ENCODE measurements at places on chromosomes 12 and 14.

DNA sequence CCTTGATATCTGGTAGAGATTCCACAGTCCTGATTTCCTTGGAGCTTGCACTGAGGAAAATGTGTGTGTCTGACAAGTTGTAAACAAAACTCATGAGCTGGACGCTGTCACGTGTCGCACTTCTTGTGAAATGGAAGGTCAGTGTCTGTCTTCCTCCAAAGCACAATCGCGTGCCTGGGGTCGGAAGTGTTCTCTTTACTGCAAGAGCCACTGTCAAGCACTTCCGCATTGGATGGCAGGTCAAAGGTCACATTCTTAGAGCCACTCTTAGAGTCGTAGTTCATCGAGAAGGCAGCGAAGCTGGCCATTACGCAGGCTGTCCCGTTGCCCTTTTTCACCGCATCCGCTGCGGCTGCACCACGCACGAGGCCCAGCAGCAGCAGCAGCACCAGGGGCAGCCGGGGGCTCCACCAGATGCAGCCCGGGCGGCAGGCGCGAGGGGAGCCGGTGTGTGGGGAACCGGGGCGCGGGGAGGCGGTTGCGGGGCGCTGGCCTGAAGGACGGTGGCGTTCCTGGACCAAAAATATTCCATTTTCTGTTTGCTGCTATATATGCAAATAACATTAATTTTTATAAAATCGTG is 45.0 kb downstream of the LRTM2 start:
- no peak for DNase-seq

GRCh38 chr12:8834230-8834629 is 11.8 kb downstream of the A2ML1 start:
- DNase-seq, result no peak

GRCh38 chr14:42228611-42229010 is 621.9 kb downstream of the LRFN5 start:
- DNase-seq, result no peak

- DNase-seq, result peak; percentile 88
Measured at GRCh38 chr12:51886021-51886710, 1.7 kb upstream of the ANKRD33 start.

GRCh38 chr12:26744697-26745440 is 88.1 kb downstream of the ITPR2 start:
- no peak for DNase-seq

DNA sequence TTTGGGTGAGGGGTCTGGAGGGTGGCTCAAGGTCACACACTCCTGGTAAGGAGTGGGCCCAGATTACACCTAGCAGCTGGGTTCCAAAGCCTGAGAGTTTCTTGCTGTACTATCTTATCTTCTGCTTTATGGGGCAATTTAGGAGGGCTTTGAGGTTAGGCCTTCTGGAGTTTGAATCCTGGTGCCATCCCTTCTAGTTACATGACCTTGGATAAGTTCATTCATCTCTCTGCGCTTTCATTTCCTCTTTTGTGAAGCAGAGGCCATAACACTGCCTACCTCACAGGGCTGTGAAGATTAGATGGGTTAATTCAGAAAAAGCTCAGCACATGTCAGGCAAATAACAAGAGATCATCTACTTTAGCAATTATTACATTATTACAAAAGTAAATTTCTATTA is 7.4 kb upstream of the KRT77 start:
- DNase-seq, result no peak

DNA sequence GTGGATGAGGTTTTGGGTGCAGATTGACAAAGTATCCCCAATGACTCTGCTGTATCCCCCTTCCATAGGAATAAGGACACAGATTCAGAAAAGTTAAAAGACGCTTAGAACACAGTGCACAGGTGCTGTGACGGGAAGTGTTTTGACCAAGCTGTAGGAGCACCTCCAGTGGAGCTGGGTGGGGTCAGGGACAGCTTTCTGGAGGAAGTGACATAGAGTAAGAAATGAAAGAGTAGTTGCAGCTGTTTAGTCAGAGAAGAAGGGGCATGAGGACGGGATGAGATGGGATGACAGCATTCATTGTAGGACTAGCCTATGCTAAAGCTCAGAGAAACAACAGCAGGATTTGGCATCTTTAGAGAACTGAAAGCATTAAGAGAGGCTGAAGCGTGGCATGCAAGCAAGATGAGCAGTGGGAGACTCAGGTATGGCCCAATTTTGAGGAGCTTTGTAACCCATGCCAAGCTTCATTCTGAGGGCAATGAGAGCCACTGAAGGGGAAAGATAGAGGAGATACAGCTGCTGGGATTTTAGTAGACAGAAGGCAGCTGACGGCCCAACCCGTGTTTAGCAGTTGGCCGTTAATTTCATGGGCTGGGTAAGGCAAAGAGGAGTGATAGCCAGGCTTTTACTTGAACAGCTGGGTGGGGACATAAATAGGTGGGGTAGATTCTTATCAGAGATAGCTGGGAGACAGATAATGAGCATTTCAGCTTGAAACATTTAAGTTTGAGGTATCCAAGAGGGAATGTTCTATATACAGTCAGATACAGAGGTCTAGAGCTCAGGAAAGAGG is 131.8 kb upstream of the KRAS start:
- no peak for DNase-seq

DNA sequence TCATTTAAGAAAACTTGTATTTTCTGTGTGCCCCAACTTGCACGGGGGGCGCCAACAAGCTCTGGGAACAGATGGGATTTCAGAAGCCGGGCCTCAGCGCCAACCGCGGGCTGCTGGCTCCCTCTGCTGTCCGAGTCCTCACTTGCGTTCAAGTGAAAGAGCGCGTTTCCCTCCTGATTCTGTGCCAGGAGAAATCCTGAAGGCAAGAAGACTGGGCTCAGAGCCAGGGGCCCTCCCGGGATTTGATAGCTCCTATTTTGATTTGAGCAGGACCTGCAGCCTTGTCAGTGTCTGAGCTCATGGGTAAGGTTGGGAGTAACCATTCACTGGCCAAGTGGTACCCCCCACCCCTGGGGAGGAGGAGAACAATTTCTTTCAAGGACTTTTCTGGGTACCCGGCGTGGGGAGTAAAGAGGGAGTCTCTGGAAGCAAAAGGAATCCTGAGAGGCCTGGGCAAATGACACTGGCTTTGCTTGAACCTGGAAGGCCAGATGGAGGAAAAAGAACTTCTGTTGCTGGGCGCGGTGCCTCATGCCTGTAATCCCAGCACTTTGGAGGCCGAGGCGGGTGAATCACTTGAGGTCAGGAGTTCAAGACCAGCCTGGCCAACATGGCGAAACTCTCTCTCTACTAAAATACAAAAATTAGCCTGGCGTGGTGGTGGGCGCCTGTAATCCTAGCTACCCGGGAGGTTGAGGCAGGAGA is 179.0 kb upstream of the RGS6 start:
- DNase-seq, result peak; percentile 26

- DNase-seq, result no peak
Measured at GRCh38 chr12:64389154-64389553, 1.4 kb downstream of the C12orf56 start.

DNA sequence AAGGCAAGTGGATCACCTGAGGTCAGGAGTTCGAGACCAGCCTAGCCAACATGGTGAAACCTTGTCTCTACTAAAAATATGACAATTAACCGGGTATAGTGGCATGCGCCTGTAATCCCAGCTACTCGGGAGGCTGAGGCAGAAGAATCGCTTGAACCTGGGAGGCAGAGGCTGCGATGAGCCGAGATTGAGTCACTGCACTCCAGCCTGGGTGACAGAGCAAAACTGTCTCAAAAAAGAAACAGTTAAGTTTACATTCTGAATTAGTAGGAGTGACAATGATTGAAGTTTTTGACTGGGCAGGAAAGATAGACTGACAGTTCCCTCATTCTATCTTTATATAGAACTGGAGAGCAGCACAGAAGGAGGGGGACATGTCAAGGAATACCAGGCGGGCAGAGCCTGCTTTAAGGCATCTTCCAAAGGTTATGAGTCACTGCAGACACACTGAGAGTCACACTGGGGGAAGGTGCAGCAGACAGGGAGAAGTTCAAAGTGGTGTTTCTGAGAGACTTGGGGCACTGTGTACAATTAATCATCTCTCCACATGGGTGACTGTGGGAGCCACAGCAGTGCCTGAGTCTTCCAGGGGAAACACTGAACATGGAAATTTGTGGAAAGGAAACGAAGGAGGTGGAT is 42.8 kb upstream of the RNASE3 start:
- DNase-seq, result no peak

- no peak for DNase-seq
Measured at GRCh38 chr12:97767347-97767746, 304.7 kb downstream of the RMST start.

DNA sequence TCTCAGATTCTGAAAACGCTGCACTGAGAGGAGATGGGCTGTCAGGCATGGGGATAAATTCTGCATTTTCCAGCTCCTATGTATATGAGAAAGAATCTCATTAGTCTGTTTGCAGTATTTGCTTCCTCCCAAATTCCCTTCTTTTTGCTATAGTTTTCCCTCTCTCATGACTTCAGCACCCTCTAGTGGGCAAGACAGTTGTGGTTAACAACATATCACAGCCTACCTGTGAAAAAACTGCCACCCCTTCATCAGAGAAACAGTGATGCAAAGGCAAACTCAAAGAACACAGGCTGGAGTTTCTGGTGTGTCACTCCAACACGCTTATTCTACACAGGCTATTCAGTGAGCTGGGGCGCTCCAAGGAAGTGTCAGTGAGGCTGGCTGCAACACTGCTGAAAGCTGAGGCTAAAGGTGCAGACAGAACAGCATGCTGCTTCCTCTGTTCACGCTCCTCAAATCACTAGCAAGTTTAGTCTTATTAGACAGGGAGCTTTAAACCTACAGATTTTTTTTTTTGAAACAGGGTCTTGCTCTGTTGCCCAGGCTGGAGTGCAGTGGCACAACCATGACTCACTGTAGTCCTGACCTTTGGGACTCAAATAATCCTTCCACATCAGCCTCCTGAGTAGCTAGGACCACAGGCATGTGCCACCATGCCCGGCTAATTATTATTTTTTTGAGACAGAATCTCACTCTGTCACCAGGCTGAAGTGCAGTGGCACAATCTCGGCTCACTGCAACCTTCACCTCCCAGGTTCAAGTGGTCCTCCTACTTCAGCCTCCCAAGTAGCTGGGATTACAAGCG is 19.3 kb downstream of the ZC2HC1C start:
- DNase-seq, result no peak

- no peak for DNase-seq
Measured at GRCh38 chr14:41663473-41663850, 56.8 kb downstream of the LRFN5 start.

DNA sequence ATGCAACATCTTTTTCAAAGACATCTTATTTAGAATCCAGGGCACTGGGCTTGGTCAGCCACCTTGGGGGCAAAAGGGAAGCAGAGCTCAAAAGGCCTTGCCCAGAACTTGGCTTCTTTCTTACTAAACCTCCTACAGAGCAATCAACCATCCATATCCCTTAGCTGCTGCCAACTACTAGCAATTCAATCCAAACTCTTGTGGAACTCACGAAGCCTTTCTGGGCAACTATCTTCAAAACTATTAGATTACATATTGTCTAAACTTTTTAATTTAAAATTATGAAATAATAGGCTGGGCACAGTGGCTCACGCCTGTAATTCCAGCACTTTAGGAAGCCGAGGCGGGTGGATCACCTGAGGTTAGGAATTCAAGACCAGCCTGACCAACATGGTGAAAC is 95.5 kb downstream of the PAWR start:
- DNase-seq, result no peak

DNA sequence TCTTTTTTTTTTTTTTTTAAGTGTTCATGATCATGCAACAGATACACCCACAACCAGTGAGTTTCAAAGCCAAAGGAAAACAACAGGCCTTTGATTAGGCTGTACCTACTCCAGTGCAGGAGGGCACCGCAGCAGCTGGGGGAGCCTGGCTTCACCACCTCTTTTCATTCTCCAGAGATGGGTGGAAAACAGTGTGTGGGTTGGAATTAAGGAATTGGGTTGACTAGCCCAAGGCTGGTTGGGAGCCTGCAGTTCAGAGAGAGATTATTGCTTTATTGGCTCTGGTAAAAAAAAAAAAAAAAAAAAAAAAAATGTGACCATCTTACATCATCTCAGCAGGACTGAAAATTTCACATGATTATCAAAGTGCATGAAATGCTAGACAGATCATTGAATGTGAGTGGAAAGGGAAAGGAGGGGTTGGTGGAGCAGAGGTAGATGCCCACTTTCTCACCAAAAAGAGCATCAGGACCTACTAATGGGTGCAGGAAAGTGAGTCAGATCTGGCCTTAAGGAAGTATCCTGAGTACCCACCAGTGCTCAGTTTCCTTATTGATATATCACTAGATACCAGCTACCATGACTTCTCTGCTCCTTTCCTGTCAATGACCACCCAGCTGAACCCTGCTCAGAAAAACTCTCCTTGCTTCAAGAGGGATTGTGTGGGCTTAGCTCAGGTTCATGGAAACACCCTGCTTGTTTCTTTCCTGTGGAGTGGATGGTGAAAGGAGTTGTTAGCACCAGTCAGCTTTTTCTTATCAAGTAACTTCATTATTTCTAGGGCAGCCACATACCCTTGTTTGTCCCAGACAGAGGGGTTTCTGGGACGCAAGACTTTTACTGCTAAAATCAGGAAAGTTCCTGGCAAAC is 54.8 kb upstream of the DYRK2 start:
- no peak for DNase-seq

DNA sequence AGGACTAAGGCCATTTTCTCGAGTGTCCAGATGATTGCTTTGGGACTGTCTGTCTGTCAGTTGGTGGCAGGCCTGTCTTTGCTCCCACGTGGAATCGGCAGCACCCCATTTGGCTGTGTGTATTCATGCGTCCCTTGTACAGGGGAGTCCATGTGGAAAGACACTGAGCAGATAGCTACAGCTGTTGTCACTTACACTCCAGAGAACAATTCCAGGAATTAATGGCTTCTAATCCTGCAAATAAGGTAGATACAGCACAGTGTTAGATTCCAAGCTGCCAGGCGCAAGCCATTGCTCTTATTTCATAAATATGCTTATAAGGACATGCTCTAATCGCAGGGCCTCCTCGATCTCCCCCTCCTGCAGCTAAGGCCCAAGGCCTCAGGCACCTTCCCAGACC is 208.8 kb downstream of the VRK1 start:
- no peak for DNase-seq

GRCh38 chr12:124428136-124428791 is 133.4 kb downstream of the RFLNA start:
- peak; percentile 26 for DNase-seq

GRCh38 chr12:120642121-120642520 is 1.7 kb downstream of the CABP1 start:
- DNase-seq, result no peak

- no peak for DNase-seq
Measured at GRCh38 chr14:32038876-32039275, 38.2 kb upstream of the ARHGAP5 start.
